Hematopoietic multipotent progenitor cell treated with erythropoietin and hydrocortisone succinate and interleukin-3 and kit ligand, for 6 days (in vitro differentiated cells): ENCODE measurements at places on chromosomes 16 and 17.

GRCh38 chr17:43125133-43125966, at the start of gene BRCA1:
BRCA1 (minus strand) TSS chr17:43125364; CDS start chr17:43124096, 1,268 bp downstream.
- DNase-seq, result peak; percentile 100

DNA sequence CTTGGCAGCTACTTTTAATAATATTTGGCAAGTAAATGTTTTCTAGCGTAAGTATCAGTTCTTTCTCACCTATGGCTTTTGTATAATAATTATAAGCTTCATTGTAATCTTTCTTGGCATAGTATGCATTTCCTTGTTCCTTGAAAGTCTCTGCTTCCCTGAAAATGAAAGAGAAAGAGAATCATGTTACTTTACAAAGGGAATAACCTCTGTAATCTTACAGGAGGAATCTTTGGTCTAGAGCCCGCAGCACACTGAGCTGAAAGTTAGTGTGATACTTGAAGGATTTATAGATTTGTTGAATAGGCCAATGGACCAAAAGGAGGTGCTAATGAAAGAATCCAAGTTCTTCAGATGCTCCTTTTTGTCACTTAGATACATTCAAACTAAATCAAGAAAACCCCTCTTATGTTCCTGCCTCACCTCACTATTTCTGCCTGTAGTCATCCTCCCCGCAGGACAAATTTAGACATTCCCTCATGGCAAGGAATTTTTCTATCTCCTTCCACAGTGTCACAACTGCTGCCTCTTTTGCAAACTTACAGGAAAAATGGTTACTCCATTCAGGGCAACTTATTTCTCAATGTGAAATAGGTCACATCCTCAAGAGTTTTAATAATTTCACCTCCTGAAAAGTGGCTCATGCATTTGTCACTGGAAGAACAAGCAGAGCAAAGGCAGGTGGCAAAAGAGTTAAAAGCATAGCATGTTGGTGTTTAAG, 16.7 kb downstream of the DNAJC7 start:
- no peak for DNase-seq

DNA sequence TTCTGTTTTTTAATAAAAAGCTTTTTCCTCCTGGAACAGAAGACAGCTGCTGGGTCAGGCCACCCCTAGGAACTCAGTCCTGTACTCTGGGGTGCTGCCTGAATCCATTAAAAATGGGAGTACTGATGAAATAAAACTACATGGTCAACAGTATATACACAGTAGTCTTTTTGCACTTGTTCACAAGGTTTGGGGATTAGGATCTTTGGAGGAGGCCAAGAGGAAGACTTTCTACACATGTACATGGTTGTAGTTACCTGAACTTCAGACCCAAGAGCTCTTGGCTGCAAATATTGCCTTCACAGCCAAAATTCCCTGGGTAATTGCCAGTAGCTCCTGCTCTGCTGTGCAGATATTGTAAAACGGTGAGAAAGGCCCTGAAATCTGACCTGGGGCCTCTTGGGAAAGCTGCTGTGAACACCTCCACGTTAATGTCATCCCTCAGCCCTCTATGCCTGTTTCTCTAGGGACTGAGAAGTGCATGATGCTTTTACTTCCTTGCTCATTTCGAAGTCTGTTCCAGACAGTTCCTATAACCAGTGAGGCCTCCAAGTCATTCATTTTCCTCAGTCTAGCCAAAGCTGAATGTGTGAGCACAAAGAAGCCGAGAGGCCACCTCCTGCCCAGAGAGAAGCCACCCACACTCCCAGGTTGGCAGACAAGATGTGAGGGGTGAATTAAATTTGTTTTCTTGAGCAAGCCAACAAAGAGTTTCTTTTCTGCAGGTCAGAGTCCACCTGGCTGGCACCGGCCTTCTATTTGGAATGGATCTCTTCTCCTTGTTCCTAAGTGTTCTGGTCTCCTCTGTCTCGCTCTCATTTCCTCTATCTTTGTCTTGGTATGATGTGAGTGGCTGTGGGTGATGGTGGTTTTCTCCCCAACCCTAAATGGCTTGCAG, 15.9 kb downstream of the ANKRD40 start:
- no peak for DNase-seq

DNA sequence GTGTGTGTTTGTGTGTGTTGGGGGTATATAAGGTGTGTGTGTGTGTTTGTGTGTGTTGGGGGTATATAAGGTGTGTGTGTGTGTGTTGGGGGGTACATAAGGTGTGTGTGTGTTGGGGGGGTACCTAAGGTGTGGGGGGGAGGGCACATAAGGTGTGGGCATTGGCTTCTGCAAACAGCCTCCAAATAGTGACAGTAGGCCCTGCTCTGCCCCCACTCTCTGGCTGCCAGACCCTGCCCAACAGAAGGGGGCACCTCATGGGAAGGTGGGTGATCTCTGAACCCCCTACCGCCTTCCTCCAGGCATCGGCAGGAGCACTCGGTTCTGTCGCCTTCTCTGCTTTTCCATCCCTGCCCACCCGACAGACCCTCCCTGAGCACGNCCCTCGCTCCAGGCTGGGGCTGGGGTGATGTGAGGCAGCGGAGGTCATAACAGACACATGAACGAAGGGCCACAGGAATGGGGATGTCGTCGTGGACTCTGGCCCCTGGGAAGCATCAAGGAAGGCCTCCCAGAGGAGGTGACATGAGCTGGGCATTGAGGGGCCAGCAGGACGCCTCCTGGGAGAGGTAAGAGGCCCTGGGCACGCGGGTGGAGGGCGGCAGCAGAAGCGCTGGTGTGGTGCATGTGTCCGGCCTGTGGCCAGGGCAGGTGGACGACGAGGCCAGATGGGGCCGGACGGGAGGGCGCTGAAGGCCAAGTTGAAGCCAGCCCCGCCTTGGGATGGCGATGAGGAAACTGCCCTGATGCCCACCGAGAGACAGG, 136.6 kb upstream of the RPH3AL start:
- peak; percentile 70 for DNase-seq

DNA sequence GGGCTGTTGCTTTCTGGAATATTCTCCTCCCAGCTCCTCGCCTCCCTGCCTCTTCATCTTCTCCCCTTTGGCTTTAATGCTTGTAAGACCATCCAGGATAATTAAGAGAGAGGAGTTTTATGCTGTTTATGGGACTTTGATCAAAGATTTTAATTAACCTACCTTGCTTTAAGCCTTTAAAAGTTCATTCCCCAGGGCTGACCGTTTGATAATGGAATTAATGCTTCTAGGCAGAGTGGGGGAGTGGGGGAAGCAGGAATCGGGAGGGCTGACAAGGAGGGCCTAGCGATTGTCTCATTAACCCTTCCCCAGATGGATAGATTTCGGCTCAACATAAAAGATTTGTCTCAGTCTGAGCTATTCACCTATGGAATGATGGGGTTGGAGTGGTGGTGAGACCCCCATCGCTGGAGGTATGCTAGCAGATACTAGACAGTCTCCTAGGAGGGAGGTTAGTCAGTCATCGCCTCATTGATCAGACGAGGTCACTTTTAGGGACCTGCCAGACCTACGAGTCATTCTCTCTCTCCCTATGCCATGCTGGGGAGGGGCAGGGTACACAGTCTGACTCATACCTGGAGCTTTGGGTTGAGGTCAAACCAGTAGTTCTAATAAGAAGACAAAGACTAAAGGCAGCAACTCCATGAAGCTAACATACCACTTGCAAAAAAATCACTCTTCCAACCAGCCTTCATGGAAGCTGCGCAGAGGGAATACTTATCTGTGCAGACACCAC, 236.6 kb upstream of the NLRP1 start:
- DNase-seq, result no peak

GRCh38 chr17:6555331-6556120, 829 bp downstream of the PITPNM3 start:
- DNase-seq, result peak; percentile 28

- no peak for DNase-seq
Measured at GRCh38 chr16:5504064-5504781, 406.6 kb upstream of the EEF2KMT start.

GRCh38 chr16:88403794-88404581, 21.2 kb downstream of the ZNF469 start:
- DNase-seq, result no peak

DNA sequence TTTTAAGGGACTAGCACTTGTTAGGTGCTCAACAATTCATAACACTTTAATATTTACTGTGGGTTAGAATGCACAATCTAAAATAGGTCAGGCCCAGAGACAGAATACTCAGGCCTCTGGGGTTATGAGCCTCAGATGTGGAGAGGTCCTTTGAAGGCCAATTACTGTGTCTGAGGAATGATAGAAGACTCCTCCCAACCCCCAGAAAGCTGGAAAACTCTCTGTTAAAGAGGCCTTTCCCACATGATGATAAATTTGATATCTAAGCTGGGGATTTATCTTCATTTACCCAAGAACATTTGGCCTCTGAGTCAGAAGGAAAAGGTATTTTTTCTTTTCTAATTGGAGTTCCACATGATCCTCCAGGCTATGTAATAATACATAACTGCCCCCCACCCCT, 41.1 kb upstream of the MMD start:
- DNase-seq, result no peak

GRCh38 chr16:66569827-66570405, 3.7 kb downstream of the CMTM1 start:
- peak; percentile 59 for DNase-seq

DNA sequence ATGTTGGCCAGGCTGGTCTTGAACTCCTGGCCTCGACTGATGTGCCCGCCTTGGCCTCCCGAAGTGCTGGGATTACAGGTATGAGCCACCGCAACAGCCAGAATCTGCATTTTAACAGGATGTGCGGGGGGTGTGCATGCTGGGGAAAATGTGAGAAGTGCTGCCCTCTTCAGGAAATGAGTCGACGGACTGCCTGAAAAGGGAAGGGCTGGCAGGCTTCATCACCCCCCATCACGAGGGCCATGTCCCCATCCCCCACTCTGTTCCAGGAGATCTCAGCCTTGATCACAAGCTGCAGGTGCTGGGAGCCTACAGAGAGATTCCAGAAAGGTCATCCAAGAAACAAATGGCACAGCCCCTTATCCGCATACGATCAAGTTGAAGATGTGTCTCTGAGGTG, 195.3 kb upstream of the RPL38 start:
- peak; percentile 56 for DNase-seq

- peak; percentile 83 for DNase-seq
Measured at GRCh38 chr17:48441231-48441711, 11.3 kb upstream of the SKAP1 start.

DNA sequence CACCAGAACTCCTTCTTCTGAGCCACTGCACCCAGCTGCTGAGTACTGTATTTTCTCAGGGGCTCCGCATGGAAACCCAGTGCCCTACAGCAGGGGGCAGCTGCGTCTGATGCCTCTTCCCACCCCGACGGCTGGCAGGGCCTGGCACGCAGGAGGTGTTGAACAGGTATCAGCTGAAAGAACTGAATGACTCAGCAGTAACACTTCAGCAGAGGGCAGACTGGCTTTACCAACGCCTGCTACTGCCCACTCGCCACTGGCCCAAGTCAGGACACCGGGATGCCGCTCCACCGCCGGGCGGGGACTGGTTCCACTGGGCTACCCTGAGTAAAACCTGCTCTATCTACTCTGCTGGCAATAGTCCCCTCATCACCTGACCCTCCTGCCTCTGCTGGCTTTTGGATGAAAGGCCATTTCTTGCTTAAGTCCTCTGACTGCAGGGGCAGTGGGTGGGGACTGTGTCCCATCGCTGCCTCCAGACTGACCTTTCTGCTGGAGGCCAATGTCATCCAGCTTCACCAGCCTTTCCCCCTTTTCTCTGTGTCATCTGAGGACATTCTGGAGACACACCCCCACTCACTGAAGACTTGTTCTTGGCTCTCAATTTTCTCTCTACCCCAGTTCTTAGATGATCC, 100.4 kb upstream of the FA2H start:
- no peak for DNase-seq

GRCh38 chr16:54927125-54928015, 3.3 kb upstream of the IRX5 start:
- DNase-seq, result no peak

DNA sequence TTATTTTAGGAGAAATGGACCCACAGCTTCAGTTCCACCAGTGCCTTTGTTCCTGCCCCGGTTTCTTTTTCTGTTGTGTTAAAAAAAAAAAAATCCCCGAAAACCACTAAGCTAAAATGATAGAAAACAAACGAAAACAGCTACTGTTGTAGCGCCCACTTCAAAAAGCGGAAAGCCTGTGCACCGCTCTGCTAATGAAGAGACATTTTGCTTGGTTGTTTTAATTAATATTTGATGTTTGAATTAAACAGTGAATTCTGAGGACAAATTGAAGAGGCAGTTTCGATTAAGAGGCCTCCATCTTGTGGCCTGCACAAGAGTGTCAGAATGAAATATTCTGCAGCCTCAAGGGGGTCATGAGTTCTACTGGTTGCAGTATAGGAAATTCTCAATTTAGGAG, 186.7 kb downstream of the RPTOR start:
- no peak for DNase-seq

GRCh38 chr16:83925957-83926725, 26.9 kb upstream of the OSGIN1 start:
- DNase-seq, result no peak

DNA sequence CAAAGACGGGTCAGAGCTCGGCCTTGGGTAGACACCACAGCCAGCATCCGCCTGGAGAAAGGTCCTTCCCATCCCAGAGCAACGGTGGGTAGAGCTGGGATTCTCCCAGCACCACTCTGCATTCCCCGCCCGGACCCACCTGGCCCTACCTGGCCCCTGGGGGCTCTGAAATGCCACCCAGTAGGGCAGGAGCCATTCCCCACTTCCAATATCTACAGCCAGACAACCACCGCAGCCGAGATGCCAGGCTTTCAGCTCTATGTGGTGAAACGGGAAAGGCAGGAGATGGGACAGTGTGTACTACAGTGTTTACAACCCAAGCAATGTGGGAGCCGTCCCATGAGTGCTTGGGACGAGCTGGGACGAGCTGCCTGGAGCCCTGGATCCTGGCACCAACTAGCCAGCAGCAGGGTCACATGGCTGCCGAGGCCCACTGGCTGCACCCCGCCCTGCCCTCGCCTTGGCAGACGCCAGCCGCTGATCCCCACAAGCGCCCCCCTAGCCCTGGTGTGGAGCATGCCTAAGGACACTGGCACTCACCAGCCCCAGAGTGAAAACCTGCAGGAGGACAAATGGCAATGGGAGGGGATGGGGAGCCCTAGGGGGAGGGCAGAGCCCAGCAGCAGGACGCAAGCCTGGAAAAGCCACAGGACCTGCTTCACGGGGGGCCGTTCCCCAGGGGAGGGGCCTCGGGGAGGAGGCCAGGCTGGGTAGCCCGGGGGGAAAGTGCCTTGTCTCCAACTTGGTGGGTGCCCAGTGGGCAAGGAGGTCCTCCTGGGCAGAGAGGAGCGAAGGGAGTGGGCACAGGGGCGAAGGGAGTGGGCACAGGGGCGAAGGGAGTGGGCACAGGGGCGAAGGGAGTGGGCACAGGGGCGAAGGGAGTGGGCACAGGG, 13.5 kb downstream of the TMC6 start:
- no peak for DNase-seq

- DNase-seq, result no peak
Measured at GRCh38 chr16:10761373-10761772, 17.7 kb downstream of the NUBP1 start.

DNA sequence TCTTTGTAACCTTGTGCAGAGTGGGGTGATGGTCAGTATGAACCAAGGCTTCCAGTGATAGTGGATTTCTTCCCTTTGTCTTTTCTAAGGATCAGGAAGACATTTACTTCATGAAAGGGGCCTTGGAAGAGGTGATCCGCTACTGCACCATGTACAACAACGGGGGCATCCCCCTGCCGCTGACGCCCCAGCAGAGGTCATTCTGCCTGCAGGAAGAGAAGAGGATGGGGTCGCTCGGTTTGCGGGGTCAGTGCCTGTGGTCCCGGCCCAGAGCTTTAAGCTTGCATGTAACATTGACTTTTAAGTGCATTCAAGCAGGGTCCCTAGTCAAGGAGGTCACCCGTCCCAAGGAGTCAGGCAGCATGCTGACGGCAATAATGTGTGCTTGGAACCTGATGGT, 56.0 kb downstream of the MEAK7 start:
- no peak for DNase-seq
